Activated CD8-positive, alpha-beta memory T cell treated with anti-CD3 and anti-CD28 coated beads for 1 hour (primary cell): ENCODE measurements at places on chromosomes 4 and X.

GRCh38 chrX:134725103-134725690 is 66.9 kb upstream of the PLAC1 start:
- no peak for DNase-seq

- DNase-seq = no peak
These were observed 163.0 kb downstream of the FRMPD4 start for GRCh38 chrX:12301288-12301687.

GRCh38 chrX:9911487-9911886 is 55.7 kb upstream of the CLDN34 start:
- no peak for DNase-seq

- no peak for DNase-seq
These were observed 255 bp upstream of the CNOT6L start for GRCh38 chr4:77819404-77819842.

DNA sequence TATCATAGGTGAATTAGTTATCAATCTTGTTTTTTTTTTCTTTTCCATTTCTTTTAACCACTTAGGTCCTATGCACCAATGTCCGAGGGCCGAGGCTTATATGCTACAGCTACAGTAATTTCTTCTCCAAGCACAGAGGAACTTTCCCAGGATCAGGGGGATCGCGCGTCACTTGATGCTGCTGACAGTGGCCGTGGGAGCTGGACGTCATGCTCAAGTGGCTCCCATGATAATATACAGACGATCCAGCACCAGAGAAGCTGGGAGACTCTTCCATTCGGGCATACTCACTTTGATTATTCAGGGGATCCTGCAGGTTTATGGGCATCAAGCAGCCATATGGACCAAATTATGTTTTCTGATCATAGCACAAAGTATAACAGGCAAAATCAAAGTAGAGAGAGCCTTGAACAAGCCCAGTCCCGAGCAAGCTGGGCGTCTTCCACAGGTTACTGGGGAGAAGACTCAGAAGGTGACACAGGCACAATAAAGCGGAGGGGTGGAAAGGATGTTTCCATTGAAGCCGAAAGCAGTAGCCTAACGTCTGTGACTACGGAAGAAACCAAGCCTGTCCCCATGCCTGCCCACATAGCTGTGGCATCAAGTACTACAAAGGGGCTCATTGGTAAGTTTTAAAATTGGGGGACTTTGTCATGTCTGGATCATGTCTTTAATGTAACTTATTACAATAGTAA is 250.7 kb downstream of the RAPGEF2 start:
- DNase-seq = no peak

- peak; percentile 7 for DNase-seq
These were observed 518.0 kb downstream of the TMA16 start for GRCh38 chr4:164012396-164013027.

- no peak for DNase-seq
These were observed 60.7 kb upstream of the S100G start for GRCh38 chrX:16589211-16589610.

GRCh38 chr4:140719686-140720085 is 36.5 kb downstream of the TBC1D9 start:
- DNase-seq = no peak

GRCh38 chrX:1592470-1593142 is 1.2 kb downstream of the AKAP17A start:
- no peak for DNase-seq

DNA sequence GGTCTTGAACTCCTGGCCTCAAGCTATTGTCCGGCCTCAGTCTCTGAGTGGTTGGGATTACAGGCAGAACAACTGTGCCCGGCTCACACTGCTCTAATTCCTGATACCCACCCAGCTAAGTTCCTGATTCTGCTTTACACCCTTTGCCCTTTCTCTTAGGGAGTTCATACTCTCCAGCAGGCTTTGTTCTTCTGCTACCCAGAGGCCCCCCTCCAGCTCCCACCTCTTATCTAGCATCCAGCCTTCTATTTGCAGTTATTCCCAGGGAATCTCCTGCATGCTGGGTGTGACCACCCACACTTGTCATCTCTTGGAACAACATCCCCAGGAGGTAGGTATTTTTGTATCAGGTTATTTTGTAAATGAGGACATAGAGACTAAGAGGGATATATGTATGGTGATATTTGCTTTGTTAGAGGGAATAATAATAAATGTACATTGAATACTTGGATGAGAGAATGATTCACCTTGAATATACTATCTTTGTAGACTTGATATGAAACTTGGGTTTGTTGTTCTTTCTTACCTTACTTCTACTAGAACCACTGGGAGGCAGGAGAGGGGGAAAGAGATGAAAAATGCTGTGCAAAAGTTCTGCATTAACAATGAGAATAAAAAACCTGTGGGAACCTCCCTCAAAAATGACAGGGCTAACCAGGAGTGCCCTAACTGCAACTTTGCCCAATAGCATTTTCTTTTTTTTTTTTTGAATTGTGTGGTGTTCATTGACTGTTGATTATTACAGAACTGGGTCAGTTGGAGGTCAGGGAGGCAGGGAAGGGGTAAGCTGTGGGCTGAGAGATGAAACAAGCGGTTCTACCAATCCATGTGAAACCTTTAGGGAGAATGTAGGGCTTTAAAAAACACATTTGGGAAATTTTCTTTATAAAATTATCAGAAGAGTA is 157.4 kb downstream of the SPRY1 start:
- DNase-seq = no peak

- DNase-seq = no peak
These were observed 217.2 kb downstream of the SPRY1 start for GRCh38 chr4:123613586-123614344.

GRCh38 chr4:147732518-147733235 is 789 bp downstream of the ARHGAP10 start:
- no peak for DNase-seq

- DNase-seq = no peak
These were observed 28.2 kb upstream of the MID1 start for GRCh38 chrX:10648614-10649013.

- no peak for DNase-seq
These were observed 656.2 kb downstream of the RAB28 start for GRCh38 chr4:12827966-12828365.

DNA sequence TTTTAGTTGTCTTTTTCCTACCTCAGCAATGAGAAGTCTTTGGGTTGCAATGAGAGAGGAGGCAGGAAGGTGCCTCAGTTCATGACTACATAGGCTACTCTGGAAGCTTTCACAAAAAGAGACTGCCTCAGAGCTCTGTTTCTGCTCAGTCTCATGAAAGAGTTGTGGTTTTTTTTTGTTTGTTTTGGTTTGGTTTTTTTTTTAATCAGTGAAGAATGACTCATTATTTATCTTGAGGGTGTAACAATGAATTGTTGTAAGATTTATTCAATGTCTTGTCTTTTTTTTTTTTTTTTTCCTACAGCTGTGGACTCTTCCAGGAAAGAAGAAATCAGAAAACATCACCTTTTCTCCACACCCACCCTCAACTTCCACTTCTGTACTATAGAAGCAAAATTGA is 67.5 kb upstream of the CXCL13 start:
- DNase-seq = no peak

DNA sequence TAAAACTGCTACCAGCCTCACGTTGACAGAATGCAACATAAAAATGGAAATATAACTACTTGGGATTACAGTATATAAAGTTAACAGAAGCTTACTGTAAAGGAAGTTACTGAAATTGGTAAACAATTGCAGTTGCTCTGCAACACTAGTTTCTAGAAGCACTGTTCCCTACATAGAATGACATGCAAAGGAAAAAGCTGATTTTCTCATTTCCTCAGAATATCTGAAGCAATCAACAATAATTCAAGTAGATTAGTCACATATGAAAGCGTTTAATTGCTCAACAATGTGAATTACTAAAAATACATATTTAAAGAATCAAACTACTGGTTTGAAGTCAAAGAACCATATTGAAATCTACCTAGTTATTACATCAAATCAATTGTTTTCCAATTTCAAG is 31.8 kb downstream of the PDGFC start:
- DNase-seq = no peak

- DNase-seq = no peak
These were observed 22.2 kb downstream of the QDPR start for GRCh38 chr4:17489721-17490120.

- no peak for DNase-seq
These were observed 666.4 kb downstream of the ADGRL3 start for GRCh38 chr4:61866378-61867030.

DNA sequence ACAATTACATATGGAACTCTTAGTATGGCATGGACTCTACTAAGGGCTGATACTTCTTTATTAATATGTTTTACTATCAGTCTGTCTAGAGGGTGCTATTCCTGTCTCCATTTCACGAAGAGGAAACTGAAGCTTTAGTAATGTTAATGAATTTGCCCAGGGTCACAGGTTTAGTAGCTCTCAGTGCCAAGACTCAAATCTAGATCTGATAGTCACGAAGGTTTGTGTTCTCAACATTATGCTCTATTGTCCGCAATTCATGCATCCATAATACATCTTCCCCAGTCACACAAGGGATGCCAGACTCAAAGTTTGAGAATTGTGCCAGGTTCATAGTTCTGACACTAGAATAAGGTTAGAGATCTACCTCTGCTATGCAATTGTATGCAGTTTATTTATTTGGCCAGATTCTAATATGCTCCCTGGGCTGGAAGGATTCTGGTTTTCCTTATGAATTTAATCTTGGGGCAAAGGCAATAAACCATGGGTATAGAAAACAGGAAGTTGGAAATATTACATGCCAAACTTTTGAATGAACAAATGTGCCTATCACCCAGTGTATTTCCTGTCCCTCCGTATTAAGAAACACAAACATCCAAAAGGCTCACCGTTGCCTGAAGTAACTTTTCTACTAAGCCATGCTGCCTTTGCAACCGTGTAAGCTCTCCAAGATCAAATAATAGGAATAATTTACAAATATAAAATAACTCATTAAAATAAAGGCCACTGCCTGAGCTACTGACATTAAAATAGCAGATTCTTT is 478.5 kb downstream of the INPP4B start:
- no peak for DNase-seq

DNA sequence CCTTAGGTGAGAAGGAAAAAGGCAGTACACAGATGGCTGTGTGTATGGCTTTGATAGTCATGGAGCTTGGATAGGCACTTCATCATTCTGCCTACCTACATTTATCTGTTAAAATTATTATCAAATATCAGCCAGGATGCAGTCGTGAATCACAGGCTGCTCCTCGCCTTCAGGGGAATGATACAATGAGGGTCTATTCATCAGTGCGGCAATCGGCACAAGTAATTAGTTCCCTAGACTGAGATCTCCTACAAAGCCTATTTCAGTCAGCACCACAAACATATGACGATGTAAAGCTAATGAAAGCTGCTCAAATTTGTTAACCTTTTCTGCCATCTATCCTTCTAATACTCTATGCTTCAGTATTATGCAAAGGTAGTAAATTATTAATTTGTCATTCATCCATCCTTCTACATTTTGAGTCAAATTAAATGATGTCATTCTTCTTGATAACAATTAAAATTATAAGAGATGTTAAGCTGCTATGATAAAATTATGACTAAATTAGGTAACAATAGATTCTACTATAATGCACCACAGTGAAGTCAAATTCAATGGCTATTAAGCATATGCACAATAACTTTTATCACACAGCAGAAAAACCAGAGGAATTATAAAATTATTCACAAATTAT is 19.0 kb downstream of the MAB21L2 start:
- no peak for DNase-seq

GRCh38 chr4:153497091-153497531 is 31.0 kb downstream of the TMEM131L start:
- peak; percentile 31 for DNase-seq

DNA sequence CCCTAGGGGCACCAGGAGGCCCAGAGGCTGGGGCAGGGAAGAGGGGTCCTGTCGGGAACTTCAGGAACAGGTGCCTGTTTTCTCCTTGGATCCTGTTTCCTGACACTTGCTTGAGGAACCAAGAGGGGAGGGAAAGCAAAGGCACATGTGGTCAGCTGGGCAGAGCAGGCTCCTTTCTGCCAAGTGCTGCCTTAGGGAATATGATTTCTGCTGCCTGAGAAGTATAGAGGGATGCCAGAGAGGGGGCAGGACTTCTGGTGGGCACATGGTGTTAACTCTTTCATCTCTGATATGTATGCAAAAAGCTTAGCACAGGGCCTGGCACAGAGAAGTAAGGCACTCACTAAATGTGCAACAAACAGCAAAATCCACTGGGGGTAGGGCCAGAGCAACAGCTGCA is 51.2 kb upstream of the PJA1 start:
- DNase-seq = no peak

- no peak for DNase-seq
These were observed 17.5 kb upstream of the UGDH start for GRCh38 chr4:39544580-39545315.

GRCh38 chrX:40418813-40419195 is 162.0 kb upstream of the ATP6AP2 start:
- no peak for DNase-seq

DNA sequence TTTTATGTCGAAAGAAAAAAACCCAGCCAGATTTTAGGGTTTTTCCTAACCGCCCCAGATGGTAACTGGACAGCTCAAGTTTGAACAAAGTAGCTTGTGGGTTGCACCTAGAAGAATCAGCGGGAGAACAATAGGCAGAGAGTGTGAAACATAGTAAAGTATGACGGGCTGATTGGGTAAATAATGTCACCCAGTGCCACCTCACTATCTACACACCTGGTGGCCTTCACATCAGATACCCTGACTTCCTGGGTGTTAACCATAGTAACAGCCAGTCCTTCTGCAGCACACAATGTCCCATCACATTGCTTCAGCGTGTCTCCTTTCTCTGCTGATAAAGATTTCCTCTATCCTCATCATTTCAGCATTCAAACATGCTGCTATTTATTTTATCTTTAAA is 159.1 kb upstream of the HS3ST1 start:
- DNase-seq = no peak

DNA sequence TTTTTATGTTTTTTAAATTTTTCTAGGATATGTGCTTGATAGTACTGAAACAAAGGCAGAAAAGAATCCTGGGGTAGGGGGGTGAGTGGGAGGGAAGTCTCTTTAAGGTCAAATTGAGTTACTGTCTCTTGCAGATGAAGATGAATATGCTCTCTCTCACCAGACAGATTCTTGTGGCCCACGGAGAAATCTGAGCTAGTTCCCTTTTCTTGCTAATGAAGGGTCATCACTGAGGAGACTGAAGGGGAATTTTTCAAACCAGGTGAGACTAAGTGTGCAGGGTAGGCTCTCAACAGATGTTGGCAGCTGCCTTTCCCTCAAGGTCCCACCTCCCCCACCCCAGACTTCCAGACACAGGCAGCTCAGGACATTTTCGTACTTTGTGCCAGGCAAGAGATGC is 21.5 kb downstream of the FAM9C start:
- no peak for DNase-seq

DNA sequence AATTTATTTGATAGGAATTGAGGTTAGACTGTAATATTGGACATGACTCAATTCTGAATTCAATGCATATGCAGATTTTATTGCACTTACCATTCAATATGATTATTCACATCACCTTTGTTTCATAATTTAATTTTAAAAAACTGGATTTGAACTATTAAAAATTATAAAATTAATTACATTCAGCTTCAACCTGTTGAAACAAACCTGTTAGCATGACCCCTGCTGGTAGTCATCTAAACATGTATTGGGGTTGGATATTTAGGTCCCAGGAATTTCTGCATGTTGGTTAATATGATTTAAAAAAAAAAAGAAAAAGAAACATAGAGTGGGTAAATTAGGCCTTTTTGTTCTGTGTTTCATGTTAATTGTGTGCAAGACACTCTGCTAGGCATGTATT is 85.9 kb downstream of the ARSJ start:
- no peak for DNase-seq
